ENCODE measurements at places on chromosomes 3 and 15.
A peak's percentile ranks its signal among the peaks of the same experiment; 100 is the strongest.

DNA sequence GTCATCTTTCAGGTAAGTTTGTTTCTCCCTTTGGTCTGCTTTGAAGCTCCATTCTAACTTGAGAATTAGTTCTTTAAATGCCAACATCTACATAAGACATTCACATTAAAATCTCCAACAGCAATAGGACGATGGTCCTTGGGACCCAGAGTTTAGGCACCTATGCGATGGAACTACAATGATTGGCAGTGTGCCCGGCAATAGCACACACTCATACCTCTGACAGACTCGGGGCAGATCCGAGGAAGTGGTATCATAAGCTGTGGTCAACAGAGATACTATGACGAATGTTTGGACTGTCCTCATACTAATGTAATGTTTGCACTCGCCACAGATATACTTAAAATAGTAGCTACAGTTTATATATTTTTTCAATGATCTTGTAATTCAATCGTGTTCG lies 34.2 kb upstream of the NR2F2 start:
- DNase-seq, result no peak

- no peak for DNase-seq
Observed at GRCh38 chr3:120908795-120909601, 993 bp downstream of the STXBP5L start.

DNA sequence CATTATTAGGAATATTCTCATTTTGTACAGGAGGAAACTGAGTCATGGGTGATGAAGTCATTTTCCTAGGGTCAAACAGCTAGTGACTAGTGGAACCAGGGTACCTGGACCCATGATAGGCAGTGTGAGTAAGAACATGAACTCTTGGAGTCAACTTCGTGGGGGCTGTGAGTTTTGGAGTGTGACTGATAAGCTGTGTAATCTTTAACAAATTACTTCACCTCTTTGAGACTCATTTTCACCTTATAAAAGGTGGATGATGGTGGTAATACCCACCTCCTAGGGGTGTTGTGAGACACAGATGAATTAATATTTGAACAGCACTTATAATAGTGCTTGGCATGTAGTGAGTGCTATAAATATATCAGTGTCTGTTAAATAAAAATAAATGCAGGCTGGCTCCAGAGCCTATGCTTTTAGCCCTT lies 9.1 kb downstream of the SEMA6D start:
- no peak for DNase-seq

- DNase-seq, result no peak
Observed at GRCh38 chr15:90211440-90212143, 10.5 kb downstream of the SEMA4B start.

DNA sequence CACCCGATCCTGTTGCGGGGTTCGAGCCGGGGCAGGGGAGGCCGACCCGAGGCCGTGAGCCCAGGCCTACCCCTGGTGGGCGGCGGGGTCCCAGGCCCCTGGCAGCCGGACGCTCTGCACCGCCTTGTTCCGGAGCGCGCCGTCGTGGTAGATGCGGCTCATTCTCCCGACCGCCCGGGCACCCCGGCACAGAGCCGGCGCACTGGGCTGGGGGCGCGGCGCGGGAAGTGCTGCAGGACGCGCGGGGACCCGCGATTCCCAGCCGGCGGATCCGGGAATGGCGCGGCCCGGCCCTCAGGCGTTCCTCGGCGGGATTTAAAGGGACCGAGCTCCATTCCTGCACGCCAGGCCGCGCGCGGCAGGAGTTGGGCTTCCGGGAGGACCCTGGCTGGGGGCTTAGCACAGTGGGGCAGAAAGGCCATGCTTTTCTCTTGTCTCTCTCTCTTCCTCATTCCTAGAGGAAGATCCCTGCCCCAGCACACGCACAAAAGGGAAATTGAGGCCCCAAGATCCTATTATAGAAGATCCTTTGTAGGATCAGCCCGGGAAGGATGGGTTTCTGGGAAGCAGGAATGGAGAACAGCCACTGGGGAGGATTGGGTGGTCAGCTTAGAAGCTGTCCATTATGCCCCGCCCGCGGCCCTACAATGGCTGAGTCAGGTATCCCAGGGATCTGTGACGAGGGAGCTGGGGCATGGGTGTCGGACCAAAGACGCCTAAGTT lies at the start of gene ARPIN:
Gene ARPIN (minus strand): TSS at position 279 of the 723 bp plus-strand sequence. CDS start 117 bp downstream, at position 162.
- DNase-seq, result peak; percentile 18

DNA sequence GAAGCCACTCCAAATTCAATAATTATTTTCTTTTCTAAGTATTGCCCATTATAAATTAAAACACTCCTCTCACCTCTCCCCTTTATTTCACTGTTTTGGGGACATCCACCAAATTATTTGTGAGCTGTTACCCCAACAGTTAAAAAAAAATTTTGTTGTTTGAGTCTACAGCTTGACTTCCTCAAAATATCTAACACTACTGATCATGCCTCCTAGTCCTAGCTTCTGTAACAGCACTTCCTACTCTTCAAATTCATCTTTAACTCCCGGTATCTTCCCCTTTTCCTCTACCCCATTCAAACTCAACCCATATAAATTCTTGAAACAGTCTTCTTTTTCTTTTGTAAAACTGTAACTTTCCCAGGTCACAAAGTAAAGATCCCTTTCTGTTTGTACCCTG lies 15.9 kb downstream of the PARL start:
- DNase-seq, result no peak

DNA sequence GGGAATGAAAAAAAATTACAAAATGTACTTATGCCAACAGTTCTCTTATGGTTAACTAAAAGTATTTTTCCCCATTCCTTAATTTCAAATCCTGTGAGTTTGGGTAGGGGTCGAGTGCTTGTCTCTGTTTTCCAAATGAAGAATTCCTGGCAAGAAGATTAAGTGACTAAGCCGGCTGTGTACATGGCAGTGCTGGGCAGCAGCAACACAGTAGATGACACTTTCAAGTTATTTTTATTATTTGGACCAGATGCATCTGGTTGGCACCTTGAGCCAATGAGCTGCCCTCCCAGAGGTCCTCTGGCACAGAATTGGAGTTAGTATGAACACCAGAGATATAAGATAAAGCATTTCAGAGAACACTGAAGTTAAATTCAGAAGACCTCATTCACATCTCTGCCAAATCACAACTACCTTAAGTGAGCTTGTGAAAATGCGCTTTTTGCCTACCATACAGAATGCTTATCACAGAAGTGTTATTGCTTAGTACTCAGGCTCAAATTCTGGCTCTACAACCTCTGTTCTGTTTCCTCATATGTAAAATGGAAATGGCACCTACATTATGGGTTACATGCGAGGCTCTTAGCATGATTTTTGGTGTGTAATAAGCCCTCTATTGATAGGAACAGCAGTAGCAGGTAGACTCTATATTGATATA lies 256.9 kb downstream of the UBE2E2 start:
- DNase-seq, result no peak

GRCh38 chr15:31328969-31329639 lies 2.5 kb downstream of the KLF13 start:
- no peak for DNase-seq

- no peak for DNase-seq
Observed at GRCh38 chr3:37607604-37608003, 254.1 kb upstream of the CTDSPL start.

GRCh38 chr3:60841355-60841754 lies 409.9 kb downstream of the FHIT start:
- DNase-seq, result no peak

GRCh38 chr15:57440799-57441198 lies 64.5 kb downstream of the CGNL1 start:
- no peak for DNase-seq

GRCh38 chr15:62770752-62771151 lies 271.8 kb upstream of the TPM1 start:
- no peak for DNase-seq

DNA sequence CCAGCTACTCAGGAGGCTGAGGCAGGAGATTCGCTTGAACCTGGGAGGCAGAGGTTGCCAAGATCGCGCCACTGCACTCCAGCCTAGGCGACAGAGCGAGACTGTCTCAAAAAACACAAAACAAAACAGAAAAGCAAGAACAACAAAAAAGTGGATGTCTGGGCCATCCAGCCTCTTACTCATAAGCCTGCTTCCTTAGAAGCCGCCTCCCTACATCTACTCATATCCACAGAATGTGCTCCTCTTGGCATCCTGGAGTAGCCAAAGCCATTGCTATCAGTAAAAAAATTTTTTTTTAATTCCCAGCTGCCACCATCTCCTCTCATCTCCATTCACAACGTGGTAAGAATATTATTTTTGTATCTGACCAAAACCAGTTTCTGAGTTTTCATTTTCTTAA lies 10.8 kb downstream of the ZSCAN2 start:
- no peak for DNase-seq

DNA sequence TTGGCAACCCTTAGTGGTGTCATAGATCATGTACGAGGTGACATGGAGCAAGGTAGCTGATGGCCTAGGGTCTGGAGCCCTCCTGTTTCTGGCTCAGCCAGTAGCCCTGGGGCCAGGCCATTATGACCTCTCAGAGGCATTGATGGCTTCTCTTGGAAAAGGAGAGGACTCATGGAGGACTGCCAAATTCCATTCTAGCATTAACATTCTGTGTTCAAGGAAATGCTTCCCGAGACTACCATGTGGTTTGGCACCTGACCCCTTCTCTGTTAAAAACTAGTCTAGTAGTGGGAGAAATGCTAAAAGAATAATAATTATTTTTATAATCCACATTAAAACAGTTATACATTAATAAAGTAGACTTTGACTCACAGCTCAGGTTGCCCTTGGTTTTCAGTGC lies 40.2 kb upstream of the ADAMTSL3 start:
- no peak for DNase-seq

Measured in memory B cell (primary cell).